ENCODE measurements at places on chromosomes 3 and 15.

- no peak for DNase-seq
These were observed 71.9 kb upstream of the FBN1 start for GRCh38 chr15:48717458-48717857.

DNA sequence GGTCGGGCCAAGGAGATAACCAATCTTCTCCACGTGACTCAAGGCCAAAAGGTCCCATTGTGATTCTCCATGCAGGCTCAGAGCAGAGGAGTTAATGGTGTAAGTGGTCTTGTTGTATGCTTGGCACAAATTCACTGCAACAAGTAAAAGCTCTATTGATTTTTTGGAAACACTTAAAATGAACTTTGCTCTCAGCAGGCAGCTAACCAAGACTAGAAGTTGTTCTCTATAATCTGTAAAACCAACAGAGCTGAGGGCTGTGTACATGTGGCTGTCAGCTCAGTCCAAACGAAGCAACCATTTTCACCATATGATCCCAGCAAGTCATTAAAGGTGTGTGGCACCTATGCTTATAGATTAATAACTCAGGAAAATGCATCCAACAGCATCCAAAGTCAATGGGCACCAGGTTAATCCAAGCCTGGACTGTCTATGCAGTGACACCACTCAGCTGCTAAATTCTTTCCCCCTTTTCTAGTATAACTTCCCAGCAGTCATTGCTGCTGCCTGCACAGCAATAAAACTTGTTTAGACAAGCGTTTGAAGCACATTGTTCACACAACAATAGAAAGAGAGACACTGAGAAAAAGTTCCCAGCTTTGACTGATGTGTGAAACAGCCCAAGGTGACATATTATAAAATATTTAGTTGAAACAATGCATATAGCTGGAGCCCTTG lies 603.8 kb upstream of the ADAMTS9 start:
- DNase-seq = no peak

DNA sequence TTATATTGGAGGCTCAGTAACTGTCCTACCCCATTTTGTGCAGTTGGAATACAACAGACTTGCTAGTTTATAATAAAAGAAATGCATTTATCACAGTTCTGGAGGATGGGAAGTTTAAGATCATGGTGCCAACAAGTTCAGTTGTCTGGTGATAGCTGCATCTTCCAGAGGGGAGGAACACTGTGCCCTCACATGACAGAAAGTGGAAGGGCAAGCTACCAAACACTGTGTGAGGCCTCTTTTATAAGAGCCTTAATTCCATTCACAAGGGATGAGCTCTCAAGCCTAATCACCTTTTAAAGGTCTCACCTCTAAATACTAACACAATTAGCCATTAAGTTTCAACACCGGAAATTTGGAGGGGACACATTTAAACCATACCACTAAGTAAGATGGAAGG lies 1073.9 kb downstream of the PLOD2 start:
- DNase-seq = no peak

- DNase-seq = no peak
These were observed 3.1 kb downstream of the BAHD1 start for GRCh38 chr15:40443846-40444245.

DNA sequence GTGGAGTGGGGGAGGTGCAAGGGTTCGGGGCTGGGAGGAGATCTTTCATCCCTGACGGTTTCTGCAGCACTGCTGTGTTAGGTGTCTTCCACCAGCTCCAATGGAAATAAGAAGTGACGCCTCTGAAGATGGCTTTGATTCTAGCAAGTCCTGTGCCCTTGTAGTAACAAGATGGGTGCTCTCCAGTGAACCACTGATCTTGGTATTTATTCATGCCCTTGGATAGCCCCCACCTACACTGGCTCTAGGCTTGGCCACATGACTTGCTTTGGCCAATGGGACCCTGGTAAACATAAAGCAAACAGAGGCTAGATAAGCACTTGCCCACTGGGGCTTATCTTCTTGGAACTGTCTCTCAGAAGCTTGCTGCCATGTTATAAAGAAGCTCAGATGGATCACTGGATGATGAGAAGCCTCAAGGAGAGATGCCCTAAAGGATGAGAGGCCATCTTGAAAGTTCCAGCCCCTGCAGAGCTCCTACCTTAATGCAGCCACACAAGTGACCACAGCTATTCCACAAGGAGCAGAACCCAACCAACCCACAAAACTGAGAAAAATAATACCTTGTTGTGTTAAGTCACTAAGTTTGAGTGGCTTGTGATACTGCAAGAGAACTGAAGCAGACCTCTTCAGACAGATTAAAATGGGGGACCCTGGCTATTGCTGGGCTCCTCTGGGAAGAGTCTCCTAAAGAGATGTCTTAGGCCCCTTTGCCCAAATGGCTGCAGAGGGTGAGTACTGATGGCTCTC lies 137.9 kb downstream of the PDCD6IP start:
- no peak for DNase-seq

DNA sequence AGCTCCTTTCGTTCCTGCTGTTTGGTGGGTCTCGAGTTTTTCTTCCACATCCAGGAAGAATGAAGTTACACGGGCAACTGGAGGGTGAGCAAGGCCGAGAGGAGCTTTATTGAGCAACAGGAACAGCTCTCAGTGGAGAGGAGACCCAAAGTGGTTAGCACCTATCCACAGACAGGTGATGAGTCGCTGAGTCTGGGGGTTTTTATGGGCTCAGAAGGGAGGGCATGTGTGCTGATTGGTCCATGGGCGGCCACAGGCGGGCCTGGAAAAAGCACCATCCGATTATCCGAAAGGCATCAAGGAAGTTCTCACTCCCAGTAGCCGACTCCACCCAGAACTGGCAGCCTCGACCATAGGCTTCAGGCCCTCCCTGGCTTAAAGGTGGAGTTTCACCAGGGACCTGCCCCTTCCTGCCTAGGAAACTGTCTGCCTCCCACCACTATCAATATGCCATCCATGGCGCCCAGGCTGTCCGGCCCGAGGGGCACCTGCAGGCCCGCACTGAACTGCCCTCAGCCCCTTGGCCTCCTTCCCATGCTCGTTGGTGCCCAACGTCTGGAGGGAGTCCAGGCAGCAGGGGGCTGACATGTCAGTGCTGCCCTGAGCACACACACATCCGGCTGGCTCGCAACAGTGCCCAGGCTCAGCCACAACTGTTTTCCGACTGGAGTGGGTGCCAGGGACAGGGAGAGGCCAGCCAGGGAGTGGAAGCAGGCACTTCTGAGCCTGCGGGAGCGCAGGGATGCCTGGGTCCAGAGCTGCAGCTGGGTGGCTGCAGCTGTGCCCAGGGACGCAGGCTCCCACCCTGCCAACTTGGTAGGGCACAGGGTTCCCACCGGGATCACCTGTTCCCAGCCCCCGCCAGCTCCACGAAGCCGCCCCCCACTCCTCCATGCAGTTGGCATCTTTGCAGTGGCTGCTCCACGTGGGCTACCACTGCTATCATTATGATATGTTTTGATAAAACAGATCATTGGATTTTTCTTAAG lies 170.2 kb downstream of the FNDC3B start:
- no peak for DNase-seq

- DNase-seq = no peak
These were observed 1288.4 kb upstream of the CADM2 start for GRCh38 chr3:83670416-83670815.

- DNase-seq = no peak
These were observed 28.0 kb upstream of the ATG7 start for GRCh38 chr3:11244121-11244677.

DNA sequence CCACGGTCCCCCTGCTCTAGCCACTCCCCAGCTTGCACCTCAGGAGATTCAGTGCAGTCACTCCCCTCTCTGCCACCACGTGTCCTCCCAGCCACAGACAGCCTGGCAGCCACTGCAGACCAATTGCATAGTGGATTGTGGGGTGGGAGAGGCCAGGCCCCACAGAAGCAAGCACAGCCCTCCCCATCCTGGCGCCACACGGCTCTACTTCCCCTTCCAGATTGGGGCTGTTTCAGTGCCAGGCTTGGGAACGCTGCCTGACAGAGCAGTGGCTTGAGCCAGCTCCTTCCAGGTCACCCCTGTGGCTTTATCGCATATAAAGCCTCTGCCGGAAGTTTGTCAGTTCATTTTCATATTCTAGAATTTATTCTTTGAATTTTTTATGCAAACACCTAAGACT lies 90.7 kb downstream of the TMEM266 start:
- no peak for DNase-seq

- DNase-seq = no peak
These were observed 74.2 kb upstream of the RASGRP1 start for GRCh38 chr15:38638811-38639210.

DNA sequence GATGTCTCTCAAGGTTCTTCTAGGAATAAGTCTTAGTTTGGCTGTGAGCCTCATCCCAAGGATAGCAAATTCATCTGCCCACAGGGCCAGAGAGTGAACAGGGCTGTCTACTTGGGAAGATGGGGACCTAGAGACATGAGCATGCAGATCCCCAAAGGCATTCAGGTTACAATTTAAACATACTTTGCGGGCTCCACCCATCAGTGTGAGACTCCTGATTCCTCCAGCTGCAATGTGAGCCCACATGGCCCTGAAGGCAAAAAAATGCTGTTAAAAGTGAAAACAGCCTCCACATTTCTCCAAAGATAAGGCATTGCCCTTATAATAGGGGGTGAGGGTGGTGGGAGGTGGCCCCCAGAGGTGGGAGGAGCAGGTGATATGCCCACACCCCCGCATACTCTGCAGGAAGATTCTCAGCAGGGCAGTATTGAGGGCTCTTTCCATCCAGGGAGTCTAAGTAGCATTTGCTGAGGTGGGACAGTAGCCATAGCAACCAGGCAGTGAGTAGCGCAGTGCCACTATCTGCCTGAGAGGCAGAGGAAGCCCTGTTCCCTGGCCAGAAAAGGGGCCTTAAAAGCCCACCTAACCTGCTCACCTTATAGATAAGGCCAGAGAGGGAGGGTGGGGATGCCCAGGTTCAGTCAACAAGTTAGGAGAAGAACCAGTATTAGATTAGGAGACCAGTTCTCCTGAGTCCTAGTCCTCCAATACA lies 31.2 kb downstream of the TGM4 start:
- DNase-seq = no peak

- no peak for DNase-seq
These were observed 85.2 kb upstream of the ANKRD34C start for GRCh38 chr15:79197285-79197684.

DNA sequence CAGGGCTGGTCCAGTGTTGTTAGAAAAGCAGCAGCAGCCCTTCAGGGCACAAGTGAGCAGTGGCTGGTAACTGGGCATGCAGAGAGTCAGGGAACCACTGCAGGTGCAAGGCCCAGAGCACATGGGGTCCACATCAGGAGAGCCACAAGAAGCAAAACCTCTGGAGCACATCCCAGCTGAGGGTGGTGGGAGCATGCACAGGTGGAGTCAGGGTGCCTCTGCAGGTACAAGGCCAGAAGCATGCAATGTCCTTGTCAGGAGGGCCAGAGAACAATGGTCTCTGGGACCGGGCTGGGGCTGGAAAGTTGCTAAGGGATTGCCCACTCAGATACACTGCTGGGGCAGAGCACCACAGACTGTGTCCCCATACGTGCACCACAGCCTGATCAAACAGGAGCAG lies 226.1 kb upstream of the UBE2E2 start:
- DNase-seq = no peak

GRCh38 chr3:57036952-57037351 lies 23.5 kb upstream of the SPATA12 start:
- no peak for DNase-seq
